MV-4-11 (cell line): ENCODE measurements at places on chromosomes 6 and 20.

DNA sequence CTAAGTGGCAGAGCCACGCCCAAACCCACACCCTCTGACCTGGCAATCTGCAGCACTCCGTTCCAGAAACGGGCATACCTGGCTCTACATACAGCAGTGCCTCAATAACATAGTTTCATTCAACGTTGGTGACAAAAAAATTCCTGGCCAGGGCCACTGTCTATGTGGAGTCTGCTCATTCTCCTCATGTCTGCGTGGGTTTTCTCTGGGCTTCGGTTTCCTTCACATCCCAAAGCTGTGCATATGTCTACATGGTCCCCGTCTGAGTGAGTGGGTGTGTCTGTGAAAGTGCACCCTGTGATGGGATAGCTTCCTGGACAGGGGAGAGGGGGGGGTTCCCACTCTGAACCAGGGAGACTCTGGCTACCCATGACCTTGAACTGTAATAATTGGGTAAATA lies 2.1 kb downstream of the KIAA0319 start:
- no peak for DNase-seq

GRCh38 chr6:119322715-119323350 lies 26.7 kb downstream of the MAN1A1 start:
- DNase-seq: no peak

DNA sequence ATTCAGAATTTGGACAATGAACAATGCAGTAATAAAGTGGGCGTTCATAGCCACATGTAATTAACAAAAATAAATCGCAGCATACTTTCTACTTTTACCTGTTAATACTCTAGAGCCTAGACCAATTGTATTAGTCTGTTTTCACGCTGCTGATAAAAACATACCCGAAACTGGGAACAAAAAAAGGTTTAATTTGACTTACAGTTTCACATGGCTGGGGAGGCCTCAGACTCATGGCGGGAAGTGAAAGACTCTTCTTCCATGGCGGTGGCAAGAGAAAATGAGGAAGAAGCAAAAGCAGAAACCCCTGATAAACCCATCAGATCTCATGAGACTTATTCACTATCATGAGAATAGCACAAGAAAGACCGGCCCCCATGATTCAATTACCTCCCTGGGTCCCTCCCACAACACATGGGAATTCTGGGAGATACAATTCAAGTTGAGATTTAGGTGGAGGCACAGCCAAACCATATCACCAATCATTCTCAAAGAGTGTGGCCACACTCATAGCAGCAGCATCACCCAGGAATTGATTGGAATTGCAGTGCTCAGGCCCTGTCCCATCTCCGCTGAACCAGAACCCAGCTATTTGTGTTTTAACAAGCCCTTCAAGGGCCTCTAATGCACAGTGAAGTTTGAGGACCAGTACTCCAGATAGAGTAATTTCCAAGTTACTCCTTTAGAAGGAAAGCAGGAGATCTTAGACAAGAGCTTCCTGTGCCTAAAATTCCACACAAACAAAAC lies 650.0 kb downstream of the KIF16B start:
- peak; percentile 88 for DNase-seq

GRCh38 chr6:94683409-94683808 lies 893.9 kb upstream of the MANEA start:
- DNase-seq: no peak

- DNase-seq: peak; percentile 66
These were observed 113.7 kb upstream of the JARID2 start for GRCh38 chr6:15132167-15132566.
